Activated CD4-positive, alpha-beta T cell treated with anti-CD3 and anti-CD28 coated beads, Interleukin-2, Interleukin-6, amounts not matched to agents 100 ng/mL and 50 ng/mL, durations not matched to agents 16 hours and 8 hours (primary cell): ENCODE measurements at places on chromosomes 5 and 9.

DNA sequence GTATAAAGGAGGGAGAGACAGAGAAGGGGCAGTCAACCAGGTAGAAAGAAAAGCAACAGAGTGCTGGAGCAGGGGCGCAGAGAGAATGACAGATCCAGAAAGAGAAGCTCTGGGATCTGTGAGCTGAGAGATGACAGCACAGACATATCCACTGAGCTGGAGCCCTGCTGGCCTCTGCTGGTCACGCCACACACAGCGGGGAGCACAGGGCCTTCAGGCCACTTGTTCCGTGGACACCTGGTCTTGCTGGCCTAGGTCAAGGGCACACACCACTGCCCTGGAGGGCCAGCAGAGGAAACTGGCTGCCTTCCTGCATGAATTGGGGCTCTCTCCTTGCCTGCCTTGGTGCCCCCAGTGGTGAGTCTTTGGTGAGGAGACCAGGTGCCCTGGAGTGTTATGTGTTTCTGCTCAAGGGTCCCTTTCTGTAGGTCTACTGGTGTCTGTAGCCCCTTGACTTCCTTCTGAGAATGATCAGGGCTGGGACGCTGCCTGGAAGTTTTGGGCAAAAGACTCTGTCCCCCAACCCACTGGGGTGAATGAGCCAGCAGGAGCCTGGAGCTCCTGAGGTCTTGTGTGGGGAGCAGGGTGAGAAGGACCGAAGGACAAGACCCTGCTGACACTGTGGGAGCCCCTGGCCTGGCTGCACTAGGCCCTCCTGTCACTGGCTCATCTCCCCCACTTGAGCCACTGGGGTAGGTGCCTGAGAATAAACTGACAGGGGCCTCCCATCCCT lies 59.2 kb upstream of the ADAMTS2 start:
- DNase-seq: no peak

DNA sequence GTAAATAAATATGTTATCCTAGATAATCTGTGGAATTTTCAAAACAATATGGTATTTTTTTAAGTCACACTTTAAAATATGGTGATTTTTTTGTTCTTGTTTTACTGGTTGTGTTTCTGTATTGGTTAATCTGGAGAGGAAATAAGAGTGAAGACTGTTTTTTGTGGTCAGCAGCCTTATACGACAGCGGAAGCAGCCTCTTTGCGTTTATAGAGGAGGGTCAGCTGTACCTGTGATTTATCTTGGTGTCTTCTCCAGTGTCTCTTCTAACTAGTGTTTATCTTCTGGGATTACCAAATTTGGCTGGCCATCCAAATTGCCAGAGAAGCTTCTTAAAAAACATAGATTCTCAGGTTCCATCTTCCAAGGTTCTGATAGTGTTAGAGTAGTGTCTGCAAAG lies 58.7 kb downstream of the ICE1 start:
- DNase-seq: no peak

DNA sequence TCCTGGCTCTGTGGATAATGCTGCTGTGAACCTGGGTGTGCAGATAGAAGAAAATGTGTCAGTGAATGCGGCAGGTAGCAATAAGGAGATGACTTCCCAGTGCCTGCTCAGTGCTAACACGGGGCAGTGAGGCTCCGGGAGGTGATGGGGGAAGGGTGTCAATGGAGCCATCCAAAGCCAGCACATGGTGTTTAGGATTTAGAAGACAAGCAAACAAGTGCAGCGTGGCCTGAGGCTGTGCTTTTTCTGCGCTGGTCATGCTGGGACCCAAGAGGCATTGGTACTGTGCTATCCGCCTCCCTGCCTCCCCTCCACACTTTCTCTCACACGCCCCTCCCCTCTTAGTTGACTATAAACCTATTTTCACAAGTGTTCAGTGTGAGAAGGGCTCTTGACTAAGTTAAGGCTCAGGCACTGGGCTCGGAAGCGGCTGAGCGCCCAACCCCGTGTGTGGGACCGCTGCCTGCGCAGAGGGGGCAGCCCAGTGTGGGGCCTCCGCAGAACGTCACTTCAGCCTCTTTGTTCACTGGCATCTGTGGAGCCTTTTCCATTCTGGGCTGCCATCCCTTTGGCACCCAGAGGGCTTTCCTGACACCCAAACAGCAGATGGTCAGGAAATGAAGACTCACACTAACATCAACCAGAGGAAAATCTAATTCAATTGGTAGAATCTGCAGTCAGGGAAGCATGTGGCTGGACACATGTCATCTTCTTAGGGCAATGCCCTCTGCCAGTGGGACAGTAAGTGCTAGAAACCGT lies 21.8 kb upstream of the NINJ1 start:
- DNase-seq: no peak

DNA sequence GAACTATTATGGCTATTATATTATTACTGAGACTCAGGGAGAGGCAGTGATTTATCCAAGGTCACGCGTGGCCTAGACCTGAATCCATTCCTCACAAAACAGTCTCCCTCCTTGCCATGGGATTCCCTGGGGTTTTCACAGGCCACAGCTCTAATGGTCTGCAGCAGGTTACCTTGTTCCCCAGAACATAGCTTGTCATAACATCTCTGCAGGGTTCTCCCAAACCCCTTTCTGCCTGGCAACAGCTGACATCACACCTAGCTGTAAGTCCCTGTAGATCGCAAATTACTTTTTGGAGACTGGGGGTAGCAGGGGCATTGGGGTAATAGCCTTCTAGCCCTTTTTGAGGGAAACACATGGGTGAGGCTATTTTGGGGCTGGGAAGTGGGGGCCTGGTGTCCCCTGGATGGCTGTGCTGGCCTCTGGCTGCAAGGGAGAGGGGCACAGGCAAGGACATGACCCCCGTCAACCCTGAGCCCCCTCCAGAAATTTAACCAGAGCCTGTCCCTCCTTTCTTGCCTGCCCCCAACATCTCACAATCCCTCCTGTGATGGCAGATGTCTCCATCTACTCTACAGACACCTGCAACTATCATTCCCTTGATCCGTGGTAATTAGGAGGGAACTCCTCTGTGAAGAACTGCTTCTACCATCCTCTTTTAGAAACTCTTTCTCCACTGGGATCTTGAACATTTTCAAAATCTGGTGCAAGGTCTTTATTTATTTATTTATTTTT lies 1.3 kb downstream of the CD74 start:
- peak; percentile 82 for DNase-seq

DNA sequence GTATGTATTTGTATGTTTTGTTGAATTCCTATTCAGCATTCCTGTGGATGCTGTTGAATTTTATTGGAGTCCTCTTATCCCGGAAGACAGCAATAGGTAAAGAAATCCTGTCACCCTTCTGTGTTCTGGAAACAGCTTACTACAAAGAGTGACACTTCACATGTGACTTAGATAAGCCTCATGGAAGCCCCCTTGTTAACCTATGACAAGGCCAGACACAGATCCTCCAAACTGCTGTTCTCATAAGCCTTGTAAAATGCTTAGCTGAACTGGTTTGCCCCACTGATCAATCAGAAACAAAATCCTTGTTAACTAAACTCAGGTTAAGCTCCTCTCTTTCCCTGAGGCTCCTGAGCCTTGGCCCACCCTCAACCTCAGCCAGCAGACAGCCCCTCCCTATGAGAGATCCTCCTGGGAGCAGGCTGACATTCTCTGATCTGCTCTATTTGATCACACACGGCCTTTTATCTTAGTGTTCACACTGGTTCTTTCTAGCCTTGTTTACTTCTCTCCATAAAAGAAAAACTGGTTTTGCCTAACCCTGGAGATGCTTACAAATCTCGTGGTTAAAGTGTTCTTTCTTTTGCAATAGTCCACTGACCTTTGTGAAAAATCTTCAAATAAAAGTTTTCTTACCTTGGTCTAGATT lies 29.4 kb upstream of the ATP6V1G1 start:
- no peak for DNase-seq

DNA sequence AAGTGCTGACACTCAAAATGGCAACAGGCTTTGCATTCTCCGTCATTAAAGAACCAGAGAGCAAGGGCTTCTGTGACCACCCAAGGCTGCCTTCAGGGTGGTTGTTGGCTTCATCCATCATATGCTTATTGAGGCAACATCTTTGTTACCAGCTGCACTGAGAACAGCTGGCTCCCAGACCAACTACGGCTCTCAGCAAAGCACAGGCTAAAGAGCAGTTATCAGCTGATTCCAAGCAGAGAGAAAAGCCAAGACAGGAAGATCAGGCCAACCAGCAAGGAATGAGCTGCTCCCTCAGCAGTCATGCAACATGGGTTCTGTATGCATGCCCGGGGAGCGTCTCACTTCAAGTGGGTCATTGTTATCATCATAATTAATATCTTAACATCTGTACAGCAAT lies 358.9 kb downstream of the ACTL7B start:
- no peak for DNase-seq

GRCh38 chr5:2334719-2335118 lies 416.8 kb downstream of the IRX2 start:
- no peak for DNase-seq

GRCh38 chr9:35859990-35860339 lies 10.2 kb downstream of the OR13J1 start:
- no peak for DNase-seq

GRCh38 chr5:151483176-151483575 lies 35.8 kb downstream of the SLC36A1 start:
- no peak for DNase-seq

DNA sequence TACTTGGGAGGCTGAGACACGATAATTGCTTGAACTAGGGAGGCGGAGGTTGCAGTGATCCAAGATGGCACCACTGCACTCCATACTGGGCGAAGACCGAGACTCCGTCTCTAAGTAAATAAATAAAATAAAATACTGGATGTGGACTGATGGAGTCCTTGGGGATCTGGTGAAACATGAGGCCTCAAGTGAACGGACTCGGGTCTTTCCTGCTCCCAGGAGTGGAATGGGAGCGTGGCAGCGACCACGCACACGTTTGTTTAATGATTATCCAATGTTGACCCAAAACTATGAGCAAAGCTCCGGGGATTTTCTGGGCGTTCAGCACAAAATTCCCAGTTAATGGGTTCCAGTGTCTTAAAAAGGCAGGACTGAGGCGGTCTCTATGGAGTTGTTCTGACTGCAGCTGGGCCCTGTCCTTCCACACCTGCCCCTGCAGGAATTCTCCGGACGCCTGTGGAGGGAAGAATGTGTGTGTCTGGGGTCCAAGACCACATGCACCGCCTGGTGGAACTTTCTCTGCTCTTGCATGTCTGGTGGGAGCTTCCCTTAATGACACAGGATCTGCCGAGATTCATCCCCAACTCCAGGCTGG lies 26.6 kb downstream of the NEK6 start:
- DNase-seq: no peak

- DNase-seq: no peak
Observed at GRCh38 chr5:60010853-60011252, 117.3 kb upstream of the PDE4D start.

GRCh38 chr5:91245871-91246270 lies 137.2 kb downstream of the ARRDC3 start:
- no peak for DNase-seq

DNA sequence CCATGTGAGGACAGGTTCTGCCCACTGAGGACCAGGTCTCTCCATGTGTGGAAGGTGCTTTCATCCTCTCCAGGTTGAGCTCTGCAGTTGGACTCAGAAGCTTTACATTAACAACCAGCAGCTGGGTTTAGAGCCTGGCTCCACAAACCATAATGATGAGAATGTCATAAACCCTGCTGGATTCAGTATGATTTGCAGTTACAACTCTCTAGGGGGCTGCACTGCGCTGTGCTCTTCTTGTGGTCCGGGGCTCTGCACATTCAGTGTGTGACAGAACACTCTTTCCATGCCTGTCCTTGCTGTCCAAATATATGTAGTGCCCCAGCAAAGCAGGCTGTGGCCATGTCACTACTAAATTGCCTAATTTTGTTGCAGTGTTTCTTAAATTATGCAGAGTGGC lies 334.3 kb downstream of the ICE1 start:
- DNase-seq: no peak

DNA sequence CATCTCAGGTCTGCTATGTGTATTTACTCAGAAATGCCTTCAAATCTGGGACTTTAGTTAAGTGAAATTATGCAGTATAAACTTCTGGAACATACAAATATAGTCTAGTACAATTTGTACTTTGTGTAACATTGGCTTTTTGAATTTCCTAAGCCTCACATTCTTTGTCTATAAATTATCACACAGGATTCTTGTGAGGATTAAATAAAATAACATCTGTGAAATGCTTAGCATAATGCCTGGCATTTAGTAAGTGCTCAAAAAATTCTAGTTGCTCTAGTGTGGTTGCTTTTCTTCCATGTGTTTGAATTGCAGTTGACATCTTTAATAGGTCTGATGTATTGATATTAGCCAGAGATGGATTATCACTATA lies 2.6 kb downstream of the HMMR start:
- no peak for DNase-seq

DNA sequence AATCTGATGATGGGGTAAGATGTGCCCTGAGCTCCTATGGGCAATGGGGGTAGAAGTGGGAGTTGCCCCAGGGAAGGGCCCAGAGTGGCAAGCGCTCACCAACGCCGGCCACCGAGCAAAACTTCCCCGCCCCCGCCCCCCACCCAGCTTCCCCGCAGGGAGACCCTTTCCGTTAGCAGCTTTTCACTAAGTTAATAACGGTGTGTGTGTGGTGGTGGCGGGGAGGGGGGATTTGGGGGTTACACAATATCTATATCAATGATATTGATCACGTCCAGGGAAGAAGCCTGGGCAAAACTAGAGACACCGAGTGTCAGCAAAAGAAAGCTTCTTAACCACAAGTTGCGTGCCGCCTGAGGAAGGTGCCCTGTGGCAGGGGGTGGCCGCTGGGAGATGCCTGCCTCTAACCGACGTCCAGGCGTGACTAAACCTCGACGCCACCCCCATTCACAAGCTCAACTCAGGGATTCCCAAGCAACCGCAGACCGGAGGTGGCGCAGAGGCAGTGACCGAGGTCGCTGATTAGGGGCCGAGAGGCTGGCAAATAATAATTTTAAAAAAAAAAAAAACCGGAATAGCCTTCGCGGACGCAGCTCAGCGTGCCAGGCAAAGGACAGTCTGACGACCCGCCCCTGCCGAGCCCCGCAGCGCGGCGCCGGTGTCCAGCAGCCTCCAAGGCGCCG lies 222.6 kb downstream of the MEF2C start:
- DNase-seq: peak; percentile 32

DNA sequence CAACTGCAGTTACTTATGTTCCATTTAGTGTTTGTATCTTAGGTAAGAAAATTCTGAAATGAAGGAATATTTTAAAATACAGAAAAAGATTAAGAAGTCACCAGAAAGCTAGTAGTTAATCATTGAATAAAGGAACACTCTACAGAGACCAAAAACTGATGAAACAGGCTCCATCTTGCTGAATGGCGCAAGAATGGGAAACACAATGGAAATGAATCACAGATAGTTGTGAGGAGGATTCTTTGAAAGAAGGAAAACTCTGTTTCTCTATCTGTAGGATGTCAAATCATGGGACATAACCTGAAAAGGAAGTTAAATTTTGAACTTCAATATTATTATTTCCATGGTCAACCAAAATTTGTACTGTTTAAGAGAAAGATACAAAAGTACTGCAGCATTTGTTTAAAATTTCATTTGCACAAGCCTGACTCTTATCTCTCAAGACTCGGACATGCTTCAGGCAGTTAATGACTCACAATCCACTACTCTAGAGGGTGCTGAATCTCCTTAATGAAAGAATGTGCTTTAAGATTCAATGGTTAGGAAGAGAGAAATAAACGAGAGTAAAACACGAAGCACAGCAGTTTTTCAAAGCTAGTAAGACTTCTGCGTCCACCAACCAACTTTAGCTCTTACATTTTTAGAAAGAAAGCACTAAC lies 1064.4 kb upstream of the DMAC1 start:
- no peak for DNase-seq
